ENCODE measurements at places on chromosomes 7 and 10.

GRCh38 chr7:18547509-18548187 lies 52.1 kb downstream of the HDAC9 start:
- DNase-seq = no peak

DNA sequence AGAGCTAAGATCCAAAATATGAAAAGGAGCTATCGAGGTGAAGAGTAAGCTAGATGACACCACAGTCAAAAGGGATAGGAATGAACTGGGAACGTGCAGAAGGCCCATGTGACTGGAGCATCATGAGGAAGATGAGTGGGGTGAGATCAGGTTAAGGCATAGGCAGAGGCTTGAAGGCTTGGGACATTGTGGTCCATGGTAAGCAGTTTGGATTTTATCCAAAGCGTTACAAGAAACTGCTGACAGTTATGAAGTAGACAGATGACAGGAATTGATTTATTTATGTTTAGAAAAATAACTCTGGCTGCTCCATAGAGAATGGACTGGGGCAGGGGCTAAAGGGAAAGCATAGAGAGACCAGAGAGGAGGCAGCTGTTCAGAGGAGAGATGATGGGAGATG lies 18.1 kb upstream of the PANK1 start:
- DNase-seq = no peak

- DNase-seq = no peak
Observed at GRCh38 chr7:90271753-90272152, 26.8 kb downstream of the CFAP69 start.

GRCh38 chr7:80385508-80385907 lies 126.4 kb downstream of the GNAT3 start:
- DNase-seq = no peak

DNA sequence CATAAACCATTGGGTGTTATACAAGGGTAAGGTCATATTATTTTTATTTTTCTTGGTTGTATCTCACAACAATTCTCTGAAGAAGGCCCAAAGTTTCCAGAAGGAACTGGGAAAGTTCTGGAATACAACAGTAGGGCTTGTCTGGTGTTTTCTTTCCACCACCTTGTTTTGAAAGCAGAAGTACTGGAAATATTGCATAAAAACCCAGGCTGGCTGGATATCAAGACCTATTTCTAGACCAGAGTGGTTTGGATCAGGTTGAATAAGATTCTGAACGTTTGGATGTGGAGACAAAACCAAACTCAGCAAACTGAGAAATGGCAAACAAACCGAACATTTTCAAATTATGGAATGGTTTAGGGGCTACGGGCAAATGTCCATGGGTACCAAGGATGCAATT lies 182.6 kb upstream of the FZD8 start:
- no peak for DNase-seq

GRCh38 chr7:88357781-88358525 lies 51.3 kb upstream of the STEAP4 start:
- DNase-seq = no peak

DNA sequence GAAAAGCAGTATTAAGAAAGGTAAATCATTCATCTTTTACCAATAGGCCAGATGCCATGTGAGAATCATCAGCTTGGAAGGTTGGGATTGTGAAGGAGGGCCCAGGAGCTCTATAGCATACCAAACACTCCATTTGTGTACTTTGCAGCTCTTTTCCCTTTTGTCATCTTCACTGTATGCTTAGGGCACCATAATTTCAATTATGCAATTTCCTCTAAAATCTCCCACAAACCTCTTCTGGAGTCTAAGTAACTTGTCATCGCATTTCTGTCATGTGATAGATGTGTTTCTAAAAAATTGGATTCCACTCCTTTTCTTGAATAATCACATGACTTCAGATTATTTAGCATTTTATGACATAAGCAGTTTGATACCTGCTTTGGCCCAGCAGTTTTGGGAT lies 17.9 kb downstream of the RPP30 start:
- DNase-seq = no peak

DNA sequence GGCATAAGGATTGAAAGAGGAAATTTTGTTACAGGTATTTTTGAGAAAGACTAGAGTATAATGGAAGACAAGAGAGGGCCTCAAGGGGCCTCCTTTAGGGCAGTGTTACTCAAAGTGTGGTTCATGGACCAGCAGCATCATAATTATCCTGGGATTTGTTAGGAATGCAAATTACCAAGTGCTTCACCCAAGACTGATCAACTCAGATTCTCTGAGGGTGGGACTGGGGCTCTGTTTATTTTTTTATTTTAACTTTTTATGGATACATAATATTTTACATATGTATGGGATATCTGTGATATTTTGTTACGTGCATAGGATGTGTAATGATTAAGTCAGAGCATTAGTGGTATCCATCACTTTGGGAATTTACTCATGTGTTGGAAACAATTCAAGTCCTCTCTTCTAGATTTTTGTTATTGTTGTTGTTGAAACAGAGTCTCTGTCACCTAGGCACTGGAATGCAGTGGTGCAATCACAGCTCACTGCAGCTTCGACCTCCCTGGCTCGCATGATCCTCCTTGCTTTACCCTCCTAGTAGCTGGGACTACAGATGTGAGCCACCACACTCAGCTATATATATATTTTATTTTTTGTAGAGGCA lies 2.2 kb upstream of the KCTD7 start:
- no peak for DNase-seq

DNA sequence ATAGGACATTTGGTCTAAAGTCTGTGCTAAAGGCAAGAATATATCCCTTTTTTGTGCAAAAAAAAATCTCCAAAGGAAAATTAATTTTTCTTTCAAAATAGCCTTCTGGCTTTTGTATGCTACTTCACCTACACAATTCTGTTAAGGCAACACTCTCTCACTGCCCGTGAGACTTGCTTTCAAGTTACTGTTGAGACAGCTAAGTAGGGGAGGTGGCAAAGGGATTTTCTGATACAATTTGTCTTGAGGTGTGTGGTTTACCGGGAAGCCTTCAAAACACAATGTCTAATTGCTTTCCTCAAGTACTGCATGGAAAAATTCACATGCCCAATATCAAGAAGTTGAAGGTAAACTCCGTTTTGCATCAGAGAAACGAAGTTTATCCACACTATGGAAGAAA lies 50.8 kb upstream of the RSU1 start:
- DNase-seq = no peak

DNA sequence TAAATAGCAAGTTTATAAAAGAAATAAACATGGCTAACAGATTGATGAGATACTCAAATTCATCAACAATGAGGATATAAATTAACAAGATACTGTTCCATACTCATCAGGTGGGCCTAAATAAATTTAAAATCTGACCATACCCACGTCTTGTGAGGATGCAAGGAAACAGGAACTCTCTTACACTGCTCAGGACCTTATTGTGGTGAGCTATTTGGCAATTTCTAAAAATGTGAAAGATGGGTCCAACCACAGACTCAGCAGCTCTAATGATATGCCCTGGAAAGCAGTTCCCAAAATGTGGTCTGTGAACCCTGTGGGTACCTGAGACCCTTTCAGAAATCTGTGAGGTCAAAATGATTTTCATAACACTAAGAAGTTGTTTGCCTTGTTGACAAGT lies 21.5 kb downstream of the RPP38 start:
- no peak for DNase-seq

- DNase-seq = no peak
Observed at GRCh38 chr7:142513178-142513955, 235.9 kb upstream of the PRSS1 start.

DNA sequence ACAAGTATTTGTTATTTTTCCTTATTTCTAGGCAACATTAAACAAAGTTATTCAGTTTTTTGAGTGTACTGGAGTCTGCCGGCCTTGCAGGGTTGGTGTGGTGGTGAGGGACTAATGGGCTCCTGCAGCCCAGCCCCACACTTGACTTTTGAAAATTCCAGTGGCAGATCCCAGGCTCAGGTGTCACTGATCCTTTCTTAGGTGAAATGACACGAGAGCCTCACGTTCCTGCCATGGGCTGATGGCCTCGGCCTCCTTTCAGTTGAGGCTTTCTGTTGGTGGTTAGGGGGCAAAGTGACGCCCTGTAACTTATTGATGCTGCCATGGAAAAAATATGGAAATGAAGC lies 117.9 kb downstream of the NKX6-2 start:
- DNase-seq = no peak

DNA sequence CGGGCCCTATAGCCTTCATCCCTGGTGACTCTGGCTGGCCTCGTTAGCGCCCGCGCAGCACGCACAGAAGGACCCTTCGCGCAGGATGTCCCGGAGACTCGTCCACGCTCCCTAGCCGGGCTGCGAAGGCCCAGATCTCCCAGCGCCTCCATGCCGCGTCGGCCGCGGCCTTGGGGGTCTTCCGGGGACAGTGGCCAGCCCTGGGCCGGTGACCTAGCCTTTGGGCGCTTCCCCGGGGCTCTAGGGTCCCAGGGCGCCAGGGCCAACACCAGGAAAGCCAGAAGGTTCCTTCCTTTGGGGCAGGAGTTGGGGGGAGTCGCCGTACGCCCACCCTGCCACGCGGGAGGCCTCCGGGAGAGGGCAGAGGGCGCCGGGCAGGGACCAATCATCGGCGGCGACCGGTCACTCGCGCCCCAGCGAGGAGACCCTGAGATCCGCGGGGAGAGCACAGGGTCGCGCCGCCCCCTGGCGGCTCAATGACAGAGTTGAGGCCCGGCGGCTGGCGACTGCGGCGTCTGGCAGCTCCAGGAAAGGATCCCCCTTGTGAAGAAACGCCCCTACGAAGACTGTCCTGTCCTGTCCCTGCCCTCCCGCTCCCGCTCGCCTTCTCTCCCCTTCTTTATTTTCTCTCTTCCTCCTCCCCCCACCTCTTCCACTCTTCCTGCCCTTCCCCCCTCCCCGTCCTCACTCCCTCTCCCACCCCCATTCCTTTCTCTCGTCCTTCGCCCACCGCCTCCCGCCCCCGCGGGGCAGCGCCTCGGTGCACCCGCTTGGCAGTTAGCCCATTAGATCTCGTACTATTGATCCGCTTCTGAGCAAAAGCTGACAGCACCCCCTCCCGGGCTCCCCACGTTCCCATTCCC lies 62.3 kb upstream of the LBX1 start:
- DNase-seq = no peak

- no peak for DNase-seq
Observed at GRCh38 chr7:7795203-7795602, 76.8 kb upstream of the RPA3 start.

- DNase-seq = no peak
Observed at GRCh38 chr10:111347386-111348013, 270.7 kb downstream of the ADRA2A start.

DNA sequence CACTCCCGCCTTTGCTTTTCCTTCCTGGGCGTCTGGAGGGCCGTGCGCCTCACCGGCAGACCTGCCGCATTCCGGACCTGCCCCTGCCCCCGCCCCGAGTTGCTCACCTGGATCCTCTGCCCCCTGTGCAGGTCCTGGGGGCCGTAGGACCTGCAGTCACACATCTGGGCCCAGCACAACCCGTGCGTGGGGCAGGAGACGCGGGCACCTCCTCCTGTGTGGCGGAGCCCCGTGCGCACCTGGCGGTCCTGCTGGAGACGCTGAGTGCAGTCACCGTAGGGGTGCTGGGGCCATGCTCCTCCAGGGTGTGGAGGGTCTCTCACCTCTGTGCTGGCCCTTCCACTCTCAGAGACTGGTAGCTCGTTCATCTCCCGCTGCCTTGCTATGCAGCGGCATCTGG lies 85.5 kb downstream of the DNAJB6 start:
- no peak for DNase-seq

GRCh38 chr10:1747590-1748157 lies 10.3 kb upstream of the ADARB2 start:
- no peak for DNase-seq

- no peak for DNase-seq
Observed at GRCh38 chr10:27241010-27241651, 534 bp upstream of the ACBD5 start.

GRCh38 chr10:26555719-26556368 lies 117.7 kb downstream of the APBB1IP start:
- no peak for DNase-seq

DNA sequence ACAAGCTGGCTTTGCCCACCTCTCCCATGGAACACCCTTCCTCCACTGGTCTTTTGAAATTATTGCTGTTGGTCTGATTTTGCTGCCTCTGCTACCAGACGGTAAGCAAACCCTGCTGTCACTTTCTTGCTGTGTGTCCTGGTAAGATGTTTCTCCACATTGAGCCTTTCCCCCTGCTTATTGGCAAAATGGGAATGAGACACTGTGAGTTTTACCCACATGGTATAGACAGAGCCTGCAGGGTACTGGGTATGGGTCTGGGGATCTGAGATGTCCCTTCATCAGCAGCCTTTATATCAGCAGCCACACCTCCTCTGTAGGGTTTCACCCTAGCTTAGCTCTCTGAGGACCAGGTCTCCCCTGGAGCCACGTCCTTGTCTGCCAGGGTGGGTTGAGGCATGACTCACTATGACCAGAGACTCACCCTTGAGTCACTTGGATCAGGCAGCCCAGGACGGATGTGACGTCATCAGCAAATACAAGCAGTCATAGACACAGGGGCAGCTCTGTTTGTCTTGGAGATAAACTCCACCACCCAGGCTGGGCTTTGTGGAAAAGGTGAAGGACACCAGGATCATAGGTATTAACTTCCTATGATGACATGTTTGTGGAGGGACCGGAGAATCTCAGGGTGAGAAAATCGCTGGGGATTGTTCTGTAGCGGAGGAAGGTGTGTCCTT lies 17.9 kb upstream of the BAIAP2L1 start:
- DNase-seq = no peak

DNA sequence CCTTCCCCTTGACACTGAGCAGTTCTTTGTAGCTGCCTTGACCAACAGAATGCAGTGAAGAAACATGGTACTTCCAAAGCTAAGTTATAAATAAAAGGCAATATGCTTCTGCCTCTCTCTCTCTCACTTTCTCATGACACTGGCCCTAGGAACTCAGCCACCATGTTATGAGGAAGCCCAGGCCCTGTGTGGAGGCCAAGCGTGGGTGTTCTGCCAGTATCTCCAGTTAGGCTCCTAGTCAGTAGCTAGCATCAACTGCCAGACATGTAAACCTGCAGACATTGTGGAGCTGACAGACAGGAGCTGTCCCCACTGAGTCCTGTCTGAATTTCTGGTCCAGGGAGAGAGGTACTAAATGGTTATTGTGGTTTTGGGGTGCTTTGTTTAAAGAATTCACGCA lies 45.2 kb downstream of the TMEM209 start:
- no peak for DNase-seq

DNA sequence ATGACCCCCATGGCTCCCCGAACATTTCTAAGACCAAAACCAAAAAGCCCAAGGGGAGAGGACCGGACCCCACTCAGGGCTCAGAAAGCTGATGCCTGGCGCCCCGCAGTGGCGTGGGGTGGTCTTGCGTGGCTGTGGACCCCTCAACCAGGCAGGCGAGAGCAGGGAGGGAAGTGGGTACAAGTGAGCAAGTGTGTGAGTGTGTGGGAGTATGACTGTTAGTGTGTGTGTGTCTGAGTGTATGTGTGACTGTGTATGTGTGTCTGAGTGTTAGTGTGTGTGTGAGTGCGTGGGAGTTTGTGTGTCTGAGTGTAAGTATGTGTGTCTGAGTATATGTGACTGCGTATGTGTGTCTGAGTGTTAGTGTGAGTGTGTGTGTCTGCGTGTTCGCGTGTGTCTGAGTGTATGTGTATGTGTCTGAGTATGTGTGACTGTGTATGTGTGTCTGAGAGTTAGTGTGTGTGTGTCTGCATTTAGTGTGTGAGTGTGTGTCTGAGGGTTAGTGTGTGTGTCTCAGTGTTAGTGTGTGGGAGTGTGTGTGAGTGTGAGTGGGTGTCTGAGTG lies 34.0 kb upstream of the INSIG1 start:
- DNase-seq = no peak

All from activated T-helper 2 cell treated with anti-CD3 and anti-CD28 coated beads, Interferon-gamma antibody, Interleukin-2, Interleukin-4, amounts not matched to agents 10 μg/mL and 5 μg/mL and 100 μg/mL, durations not matched to agents 14 hours and 24 hours and 36 hours (primary cell).